GM06990 (cell line): ENCODE measurements at places on chromosomes 11 and 22.

DNA sequence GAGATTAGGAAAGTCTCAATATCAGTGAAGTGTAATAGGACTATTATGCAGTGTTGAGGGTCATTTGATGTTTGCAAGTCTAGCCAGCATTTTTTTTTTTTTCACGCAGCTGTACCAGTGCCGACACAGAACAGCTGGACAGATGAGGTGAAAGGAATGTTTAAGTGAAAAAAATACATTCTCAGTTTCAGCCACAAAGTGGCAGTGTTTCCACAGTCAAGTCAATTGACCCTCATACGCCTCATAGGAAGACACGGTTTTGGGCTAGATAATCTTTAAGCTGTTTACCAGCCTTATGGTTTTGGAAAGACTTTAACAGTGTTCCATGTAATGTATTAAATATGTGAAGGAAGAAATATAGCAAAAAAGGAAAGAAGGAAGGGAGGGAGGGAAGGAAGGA is 349.9 kb upstream of the ANO3 start:
- peak; percentile 6 for DNase-seq

- peak; percentile 57 for DNase-seq
Measured at GRCh38 chr11:119509969-119510401, 87.0 kb upstream of the THY1 start.

- DNase-seq: no peak
Measured at GRCh38 chr11:65489706-65490320, 9.0 kb upstream of the MALAT1 start.

- peak; percentile 26 for DNase-seq
Measured at GRCh38 chr11:60910711-60911380, 3.1 kb upstream of the TMEM109 start.

DNA sequence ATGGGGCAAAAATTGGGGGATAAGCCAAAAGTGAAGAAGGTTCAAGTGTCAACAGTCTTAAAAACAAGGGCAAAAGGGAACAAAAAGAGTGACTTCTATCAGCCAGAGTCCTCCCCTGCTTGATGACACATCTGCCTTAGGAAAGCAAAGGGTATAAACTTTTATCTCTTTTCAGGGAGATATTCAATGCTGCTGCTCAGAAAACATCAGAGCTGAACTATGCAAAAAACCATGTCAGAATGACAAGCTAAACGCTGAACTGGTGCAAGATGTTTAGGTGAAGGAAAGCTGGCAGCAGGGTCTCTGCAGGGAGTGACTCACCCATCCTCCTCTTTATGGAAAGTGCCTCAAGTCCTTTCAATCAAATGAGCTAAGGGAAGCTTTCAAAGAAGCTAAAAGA is 24.7 kb downstream of the ALG9 start:
- DNase-seq: no peak

DNA sequence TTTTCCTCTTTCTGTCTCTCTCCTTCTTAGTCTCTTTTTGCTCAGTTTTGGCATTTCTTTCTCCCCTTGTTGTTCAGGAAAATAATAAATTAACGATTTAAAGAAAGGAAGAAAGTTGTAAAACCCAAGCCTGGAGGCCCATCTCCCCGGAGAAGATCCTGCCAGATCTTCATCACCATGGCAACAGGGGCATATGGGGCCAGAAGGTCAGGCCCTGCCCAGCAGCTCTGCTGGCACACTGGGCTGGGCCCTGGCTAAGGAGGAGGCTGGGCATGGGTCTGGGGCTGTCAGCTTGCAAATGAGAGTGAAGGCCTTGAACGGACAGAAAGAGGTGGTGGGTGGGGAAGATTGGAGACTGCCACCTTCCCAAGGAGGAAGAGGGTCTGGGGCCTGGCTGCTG is 2.8 kb downstream of the LRRC10B start:
- no peak for DNase-seq

DNA sequence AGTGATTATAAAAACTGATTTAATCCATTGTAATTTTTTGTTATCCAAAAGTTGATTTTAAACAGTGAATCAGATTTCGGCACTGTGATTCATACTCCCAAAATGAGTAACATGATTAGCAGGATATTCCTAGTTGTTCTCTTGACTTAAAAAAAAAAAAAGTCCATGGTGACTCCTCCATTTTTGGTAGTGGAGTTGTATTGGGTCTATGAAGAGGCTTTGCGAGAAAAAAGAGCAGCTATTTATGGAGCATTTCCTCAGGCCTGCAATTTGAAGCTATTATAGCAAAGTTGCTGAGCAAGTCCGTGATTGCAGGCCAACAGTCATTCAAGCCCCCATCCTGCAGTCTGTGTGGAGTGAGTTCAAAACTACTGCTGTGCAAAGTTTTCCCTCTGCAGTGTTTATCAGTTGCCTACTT is 28.8 kb downstream of the YAP1 start:
- no peak for DNase-seq

DNA sequence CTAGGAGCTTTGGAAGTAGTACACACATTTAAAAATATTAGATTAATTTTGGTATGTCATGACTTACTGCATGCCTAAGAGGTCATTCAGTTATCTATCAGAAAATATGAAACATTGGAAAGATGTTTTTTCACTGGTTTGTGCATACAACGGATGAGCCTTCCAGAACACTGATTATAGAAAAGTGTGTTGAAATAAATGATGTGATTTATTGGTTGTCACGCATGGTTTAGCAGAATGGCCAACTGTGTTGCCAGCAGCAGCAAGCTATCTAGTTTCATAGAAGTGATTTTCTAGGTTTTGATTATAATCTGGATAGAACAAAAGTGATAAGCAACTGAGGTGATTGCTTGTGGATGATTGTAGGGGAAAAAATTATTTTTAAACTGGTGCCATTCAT is 53.6 kb downstream of the DDX10 start:
- no peak for DNase-seq
